ENCODE measurements at places on chromosomes 12 and 14.

GRCh38 chr12:22306311-22306710 is 28.2 kb downstream of the ST8SIA1 start:
- no peak for DNase-seq

- DNase-seq = no peak
Measured at GRCh38 chr14:99563749-99564129, 40.3 kb downstream of the CCDC85C start.

DNA sequence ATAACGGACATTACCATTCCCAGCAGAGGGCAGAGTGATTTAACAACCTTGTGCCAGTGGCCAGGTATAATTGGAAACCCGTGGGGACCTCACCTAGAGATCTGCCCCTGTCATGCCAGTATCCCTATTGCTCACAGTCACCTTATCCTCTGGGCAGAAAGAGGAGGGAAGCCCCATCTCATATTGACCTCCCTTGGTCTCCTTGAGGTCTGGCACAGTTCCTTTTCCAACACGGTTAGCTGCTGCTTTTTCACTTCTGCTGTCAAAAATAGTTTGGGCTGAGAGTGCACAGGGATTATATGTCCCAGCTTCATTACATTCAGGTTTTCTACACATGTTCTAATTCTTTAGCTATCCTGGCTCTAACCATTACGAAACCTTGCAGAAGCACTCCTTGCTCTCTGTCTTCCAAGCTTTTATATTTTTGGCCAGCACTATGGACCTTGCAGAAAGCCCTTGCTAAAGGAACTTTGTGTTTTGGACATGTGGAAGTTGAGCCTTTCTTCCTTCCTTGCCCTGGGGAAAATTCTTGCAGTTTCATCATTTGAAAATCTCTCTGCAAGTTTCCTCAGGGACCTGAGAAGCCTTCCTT is 111.7 kb upstream of the MIS18BP1 start:
- DNase-seq = no peak

- DNase-seq = peak; percentile 54
Measured at GRCh38 chr12:131210506-131211339, 257.0 kb downstream of the ADGRD1 start.

- DNase-seq = no peak
Measured at GRCh38 chr12:116882742-116883141, 1.5 kb upstream of the HRK start.

GRCh38 chr14:59823179-59823578 is 47.4 kb downstream of the RTN1 start:
- no peak for DNase-seq

- no peak for DNase-seq
Measured at GRCh38 chr12:64172143-64172970, 49.7 kb downstream of the KICS2 start.

DNA sequence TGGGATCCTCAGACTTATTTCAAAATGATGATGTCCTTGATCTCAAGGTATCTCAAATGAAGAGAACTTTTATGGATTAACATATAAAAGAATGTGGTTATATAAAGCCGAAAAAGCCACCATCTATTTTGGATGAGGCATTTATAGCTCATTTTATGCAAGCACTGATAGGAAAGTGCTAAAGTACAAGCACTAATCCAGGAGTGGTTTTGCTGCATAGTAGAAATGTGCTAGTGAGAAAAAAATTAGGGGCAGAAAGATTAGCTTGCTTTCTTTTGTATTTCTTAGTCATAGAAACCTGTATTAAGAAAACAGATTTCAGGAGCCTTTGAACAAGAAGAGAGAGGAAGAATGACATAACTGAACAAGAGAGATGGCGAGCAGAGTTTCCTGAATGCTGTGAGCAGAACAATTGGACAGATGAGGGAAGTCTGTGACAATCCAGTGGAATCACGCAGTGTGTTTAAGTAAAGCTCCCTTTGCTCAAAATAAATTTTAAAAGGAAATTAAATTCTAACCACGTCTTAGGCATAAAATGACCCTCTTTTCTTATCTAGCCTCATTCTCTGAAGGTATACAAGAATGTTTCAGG is 238.2 kb upstream of the NOVA1 start:
- no peak for DNase-seq

DNA sequence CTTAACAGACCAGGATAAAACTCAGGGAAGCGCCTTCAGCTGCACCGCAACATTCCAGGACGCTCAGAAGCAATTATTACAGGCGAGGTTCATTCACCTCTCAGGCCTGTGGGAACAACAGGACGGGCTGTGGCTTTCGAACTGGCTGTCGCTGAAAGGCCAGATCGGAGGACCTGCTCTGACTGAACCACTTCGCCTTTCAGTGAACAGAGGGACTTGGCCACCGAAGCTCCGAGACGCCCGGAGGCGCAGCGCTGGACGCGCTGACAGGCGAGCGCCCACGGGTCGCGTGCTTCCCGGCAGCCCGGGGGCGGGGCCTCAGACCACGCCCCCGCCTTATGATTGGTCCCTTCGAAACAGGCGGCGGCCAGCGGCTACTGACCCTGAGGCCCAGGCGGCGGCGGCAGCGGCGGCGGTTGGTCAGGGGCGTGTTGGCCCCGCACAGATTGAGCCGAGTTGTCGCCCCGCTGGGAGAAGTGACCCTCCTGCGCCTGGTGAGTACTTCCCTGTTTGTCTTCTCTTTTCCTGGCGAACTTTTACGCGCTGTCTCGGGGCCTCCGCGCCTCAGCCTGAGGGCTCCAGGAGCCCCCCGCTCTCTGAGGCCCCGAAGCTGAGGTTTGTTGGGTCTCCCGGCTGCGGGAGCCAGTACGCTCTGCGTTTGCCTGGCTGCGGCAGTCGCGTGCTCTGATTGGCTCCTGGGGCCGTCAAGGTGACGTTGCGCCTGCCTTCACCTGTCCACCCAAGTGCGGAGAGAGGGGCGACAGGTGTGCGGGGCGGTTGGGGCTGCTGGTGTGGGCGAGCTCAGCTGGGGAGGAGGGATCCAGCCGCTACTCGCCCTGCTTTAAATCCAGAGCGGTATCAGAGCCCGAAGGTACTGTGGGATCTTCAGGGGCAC is at the start of gene GAS2L3:
Gene GAS2L3, plus strand, starts transcription at position 393 of the 895 bp plus-strand sequence. CDS start 21,221 bp downstream, outside the sequence.
- DNase-seq = peak; percentile 85

DNA sequence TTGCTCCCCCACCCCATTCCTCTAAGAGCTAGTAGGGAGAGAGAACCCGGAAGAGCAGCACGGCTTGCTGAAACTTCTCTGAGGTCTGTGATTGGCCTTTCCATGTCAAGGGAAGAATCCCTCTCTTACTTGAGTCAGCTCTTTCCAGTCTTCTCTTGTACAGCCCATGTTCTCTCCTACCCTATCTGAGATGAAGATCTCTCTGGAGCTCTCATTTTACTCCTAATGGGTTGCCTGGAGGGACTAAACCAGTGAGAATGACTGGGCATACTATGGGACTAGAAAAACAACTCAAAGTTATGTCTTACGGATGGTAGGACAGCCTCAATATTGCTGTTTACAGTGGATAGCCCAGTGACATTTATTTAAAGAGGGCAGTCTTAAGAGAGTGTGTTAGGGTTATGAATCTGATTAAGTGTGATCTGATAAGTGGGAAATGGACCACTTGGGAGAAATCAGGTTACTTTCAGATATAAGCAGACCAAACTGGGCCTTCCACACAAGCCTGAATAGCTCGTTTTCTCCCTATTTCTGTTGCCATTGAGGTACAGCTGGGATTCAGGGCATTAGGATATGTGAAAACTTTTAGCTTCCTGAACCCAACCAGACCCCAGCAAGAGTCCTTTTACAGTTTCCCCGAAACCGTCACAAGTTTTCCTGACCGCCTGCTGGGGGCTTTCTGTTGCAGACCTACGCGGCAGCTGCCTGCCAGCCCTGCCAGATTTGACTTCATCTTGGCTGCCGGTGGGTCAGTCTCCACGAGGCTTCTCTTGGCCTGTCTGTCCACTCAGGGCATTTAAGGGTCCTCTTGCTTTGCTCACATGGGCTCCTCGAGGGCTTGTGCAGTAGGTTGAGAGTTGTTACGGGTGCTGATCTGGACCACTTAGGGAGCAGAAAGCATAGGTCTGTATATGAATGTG is 16.9 kb downstream of the ETV6 start:
- DNase-seq = no peak

- no peak for DNase-seq
Measured at GRCh38 chr12:17456486-17456885, 633.5 kb downstream of the RERGL start.

DNA sequence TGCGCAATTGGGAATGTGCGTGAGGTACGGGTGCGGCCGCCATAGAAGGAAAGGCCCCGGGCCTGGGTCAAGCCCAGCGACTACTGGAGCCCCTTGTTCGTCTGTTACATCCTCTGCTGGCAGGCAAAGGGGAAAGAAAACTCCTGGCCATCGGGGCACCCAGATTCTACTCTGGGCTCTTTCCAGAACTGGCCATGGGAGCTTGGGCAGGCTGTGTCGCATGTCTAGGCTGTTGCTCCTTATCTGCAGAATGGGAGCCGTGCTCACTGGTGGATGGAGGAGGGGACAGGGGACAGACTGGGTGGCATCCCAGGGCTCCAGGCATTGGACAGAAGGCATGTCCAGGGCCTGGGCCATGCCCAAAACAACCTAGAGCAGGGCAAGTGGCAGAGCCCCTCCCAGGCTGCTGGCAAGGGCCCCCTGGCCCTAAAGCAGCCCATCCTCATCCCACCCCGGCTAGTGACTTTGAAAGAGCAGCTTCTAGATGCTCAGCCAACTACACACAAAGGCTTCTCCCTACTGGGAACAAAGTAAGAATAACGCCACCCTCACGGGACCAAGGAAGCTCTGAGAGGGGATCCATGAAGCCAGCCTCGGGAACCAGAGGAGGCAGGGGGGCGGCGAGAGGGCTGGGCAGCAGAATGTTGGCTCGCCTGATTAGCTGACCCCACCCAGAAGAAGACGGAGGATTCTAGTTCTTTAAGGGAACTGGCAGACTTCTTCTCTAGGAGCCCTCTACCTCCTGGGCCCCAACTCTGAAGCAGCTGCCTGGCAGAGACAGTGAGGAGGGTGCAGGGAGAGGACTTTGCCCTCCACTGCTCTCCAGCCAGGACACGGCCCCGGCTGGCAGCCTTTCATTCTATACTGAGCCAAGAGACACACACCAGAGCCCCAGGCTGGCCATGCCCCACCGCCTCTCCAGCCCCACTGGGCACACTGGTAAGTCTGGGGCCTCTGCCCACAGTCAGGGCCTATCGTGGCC is 96.8 kb downstream of the SINHCAF start:
- DNase-seq = no peak

- DNase-seq = no peak
Measured at GRCh38 chr12:31215518-31216232, 110.3 kb downstream of the SINHCAF start.

- no peak for DNase-seq
Measured at GRCh38 chr12:125324861-125325490, 259.7 kb downstream of the AACS start.

DNA sequence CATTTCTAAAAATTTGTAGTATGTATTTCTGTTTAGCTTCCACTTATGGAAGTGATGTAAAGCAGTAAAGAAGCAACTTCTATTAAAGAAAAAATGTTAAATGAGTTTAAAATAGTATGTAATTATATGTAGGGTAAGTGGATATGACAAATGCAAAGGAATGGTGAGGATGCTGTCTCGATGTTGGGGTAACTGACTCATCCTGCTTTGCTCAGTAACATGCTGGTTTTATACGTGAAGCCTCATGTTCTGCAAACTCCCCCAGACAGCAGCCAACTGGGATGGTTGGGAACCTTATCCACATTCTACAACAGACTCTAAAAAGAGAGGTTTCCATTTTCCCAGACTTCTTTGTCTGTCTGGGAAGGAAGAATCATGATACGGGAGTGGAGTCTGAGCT is 1006.4 kb upstream of the TMEM132C start:
- no peak for DNase-seq

DNA sequence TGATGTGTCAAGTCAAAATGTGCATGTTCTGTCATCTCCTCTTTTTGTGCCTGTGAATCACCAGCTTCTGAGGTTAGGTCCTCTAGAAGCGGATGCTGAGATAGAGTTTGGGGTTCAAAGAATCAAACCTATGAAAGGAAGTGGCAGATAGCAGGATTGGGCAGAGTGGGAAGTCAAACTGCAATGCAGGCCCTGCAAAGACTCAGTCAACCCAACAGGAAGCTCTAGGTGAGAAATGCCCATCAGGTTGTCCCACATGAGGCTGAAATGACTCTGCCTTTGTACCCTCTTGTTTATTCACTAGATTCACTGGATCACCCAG is 4.5 kb upstream of the MIA2 start:
- peak; percentile 78 for DNase-seq

DNA sequence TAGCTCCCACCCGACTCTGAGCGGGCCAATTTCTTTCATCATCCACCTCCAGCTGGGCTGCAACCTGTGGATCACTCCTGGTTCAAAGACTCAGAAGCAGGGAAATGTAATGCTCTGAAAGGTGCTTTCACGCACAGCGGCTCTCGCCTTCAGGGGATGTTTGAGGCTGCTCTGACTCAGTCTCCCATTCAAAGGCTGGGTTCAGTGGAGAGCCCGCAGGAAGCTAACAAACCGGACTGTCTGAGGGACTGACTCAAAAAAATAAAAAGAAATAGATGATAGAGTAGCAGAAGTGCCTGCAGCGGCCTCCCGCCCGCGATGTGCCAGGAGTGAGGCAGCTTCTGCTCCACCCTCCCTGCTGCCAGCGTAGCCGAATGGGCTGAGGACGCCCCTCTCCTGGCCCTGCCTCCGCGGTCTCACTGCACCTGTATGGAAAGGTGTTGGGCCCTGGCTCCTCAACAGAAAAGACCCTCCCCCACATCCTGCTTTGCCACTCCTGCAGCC is 98.0 kb downstream of the GCH1 start:
- DNase-seq = no peak

- no peak for DNase-seq
Measured at GRCh38 chr14:54169254-54169924, 212.8 kb upstream of the BMP4 start.

DNA sequence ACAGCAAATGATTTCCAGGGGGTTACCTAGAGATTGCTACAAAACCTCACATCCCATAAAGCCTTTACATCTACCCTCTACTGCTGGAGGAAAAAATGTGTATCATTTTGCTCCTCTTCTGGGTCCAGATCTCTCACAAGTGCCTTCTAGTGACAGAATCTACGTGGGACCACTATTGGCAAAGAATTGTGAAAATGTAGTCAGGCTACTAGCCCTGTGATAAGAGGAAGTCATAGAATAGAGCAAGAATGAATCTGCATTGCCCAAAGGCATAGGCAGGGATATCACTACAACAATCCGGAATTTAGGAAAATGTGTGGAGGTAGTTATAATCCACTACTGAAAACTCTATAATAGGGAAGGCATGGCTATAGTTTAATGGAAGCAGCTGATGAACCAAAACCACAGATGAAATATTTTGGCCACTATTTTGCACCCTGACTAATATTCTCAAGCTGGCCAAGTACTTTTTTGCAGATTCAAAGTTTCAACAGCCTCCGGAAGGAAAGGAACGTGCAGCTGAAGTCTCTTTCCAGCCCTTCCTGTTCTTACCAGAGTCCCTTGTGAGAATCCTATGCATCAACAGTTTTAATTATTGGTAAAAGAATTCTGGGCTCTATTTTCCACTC is 176.8 kb downstream of the PHLDA1 start:
- no peak for DNase-seq

GRCh38 chr14:32513571-32514009 is 184.5 kb downstream of the AKAP6 start:
- DNase-seq = no peak

- no peak for DNase-seq
Measured at GRCh38 chr12:78483767-78484315, 380.7 kb upstream of the SYT1 start.
